ENCODE measurements at places on chromosomes 16 and 17.
A peak's percentile ranks its signal among the peaks of the same experiment; 100 is the strongest.

- H3K27ac ChIP-seq = no peak overlapping the region
- no peaks in the 10 kb centered on the region for H3K4me1 ChIP-seq
- no peaks in the 10 kb centered on the region for H3K36me3 ChIP-seq
- no peak for DNase-seq
- no peaks in the 10 kb centered on the region for H3K27me3 ChIP-seq
Observed at GRCh38 chr16:74738113-74738541, 36.5 kb downstream of the FA2H start.

DNA sequence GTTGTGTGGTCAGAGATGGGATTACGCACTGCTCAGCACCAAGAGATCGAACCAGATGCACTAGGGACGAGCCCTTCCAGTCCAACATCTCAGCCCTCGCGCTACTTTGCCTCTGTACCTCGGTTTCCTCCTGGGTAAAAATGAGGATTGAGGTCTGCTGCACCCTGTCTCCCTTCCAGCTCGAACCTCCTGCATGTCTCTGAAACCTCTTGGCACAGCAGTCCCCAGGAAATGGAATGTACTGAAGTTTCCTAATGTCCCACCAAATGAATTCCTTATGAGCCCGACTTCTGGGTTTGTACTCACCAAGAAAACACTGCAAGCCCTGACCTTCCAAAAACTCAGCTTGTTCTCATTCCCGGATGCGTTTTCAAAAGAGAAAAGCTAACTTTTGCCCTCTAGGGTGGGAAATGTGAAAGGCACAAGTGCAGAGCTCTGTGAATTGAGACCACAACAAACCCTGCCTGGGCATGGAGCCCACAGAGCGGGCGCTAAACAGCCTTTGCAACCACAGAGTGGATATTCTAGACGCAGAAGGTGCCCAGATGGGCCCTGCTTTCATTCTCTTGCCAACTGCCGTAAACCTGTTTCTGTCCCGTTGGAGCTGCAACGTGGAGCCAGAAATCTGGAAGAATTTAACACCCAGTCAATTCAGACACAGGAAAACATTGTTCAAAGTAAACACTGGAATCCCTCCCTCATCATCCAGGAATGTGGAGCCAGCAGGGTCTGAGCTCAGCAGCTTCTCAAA lies 10.3 kb downstream of the CDRT4 start:
- peak overlapping the region; percentile 76 for H3K27ac ChIP-seq
- peak; percentile 79 for DNase-seq
- peaks cover 19% of the 10 kb centered on the region for H3K4me1 ChIP-seq
- H3K36me3 ChIP-seq = no peaks in the 10 kb centered on the region
- peak overlapping the region; percentile 46 for H3K4me3 ChIP-seq
- no peaks in the 10 kb centered on the region for H3K27me3 ChIP-seq

GRCh38 chr17:76075364-76076145 lies 974 bp downstream of the GALR2 start:
- peaks cover 31% of the 10 kb centered on the region for H3K27me3 ChIP-seq
- H3K36me3 ChIP-seq = no peaks in the 10 kb centered on the region
- H3K4me1 ChIP-seq = peaks cover 16% of the 10 kb centered on the region
- no peak overlapping the region for H3K27ac ChIP-seq
- no peak overlapping the region for H3K4me3 ChIP-seq
- DNase-seq = no peak

GRCh38 chr16:71328151-71328550 lies 30.4 kb upstream of the CALB2 start:
- no peaks in the 10 kb centered on the region for H3K27me3 ChIP-seq
- H3K4me3 ChIP-seq = no peak overlapping the region
- no peaks in the 10 kb centered on the region for H3K4me1 ChIP-seq
- H3K27ac ChIP-seq = no peak overlapping the region
- H3K36me3 ChIP-seq = no peaks in the 10 kb centered on the region
- no peak for DNase-seq

DNA sequence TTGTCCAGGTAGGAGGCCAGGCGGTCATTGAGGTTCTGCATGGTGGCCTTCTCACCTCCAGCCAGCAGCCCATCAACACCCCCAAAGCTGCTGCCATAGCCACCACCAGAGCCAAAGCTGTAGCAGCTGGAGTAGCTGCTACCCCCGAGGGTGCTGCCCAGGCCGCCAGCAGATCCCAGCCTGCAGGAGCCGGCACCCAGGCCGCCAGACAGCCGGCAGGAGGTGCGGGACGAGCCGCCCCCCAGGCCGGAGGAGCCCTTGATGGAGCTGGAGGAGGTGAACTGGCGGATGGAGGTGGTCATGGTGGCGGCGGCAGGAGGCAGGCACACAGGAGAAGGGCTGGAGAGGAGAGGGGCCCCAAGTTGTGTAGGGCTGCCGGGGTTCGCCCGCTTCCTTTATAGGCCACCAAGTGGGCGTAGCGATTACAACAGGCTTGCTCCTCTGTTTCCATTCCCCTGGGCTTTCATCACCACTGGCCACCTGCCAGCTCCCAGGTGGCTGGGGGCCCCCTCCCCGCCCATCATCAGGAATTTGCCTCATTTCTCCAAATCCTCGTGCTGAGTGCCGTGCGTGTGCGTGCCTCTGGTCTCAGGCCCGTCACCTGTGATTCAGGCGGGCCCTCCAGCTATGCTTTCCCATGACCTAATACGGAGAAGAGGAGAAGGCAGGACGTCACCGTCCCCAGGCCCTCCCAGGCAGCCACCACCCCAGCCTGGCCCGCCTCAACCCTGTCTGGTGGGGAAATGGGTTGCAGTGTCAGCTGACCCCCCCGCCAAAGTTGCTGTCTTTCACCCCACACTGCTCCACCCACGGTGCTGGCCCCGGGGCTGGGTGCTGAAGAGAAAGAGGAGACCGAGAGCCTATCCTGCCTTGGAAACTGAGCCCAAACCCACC lies at the start of gene KRT17:
Gene KRT17, minus strand, starts transcription at position 368 of the 894 bp plus-strand sequence. Its CDS starts 66 bp downstream, at position 302.
- H3K4me1 ChIP-seq = no peaks in the 10 kb centered on the region
- peak within 1 kb of the TSS; percentile 41 for H3K27ac ChIP-seq
- no peaks in the 10 kb centered on the region for H3K27me3 ChIP-seq
- H3K36me3 ChIP-seq = no peaks in the 10 kb centered on the region
- DNase-seq = no peak

DNA sequence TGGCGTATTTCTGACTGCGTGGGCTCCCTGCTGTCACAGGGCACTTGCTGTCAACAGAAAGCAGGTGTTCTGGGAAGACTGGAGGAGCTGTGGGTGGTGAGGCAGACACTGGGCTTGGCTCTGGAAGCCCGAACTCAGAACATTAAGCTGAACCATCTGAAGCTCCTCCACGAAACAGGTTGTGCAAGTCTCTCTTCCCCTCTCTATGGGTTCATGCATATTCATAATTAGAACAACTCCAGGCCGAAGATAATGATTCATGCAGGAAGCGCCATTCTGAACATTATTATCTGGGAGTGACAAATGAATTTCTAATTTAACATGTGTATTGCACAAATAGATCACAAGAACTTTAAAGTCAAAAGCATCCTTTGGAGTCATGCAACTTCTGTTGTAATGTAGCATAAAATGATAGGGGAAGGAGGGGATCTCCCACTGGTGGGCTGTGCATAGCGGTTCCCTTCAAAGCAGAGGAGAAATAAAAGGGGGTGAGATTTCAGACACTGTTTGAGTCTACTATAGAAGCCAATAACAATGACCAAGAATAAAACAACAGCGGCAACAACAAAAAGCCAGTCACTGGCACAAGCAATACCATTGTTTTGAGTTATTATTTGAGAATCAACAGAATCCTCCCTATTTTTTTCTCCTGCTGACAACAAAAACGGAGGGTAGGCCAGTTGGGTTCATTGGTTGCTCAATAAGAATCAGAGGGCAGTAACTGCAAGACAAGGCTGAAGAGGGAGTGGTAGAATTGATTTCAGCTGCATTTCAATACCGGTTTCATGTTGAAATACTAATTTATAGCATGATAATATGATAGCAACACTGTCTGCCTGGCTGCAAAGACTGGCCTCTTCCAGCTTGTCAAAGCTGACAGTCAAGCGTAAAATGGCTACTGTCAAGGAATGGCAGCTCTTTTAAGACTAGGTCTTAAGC lies 407.3 kb downstream of the XYLT1 start:
- no peaks in the 10 kb centered on the region for H3K36me3 ChIP-seq
- H3K4me3 ChIP-seq = no peak overlapping the region
- no peak overlapping the region for H3K27ac ChIP-seq
- H3K27me3 ChIP-seq = no peaks in the 10 kb centered on the region

- H3K4me3 ChIP-seq = no peak overlapping the region
- H3K27ac ChIP-seq = no peak overlapping the region
- H3K36me3 ChIP-seq = no peaks in the 10 kb centered on the region
Observed at GRCh38 chr16:29903590-29903989, 3.3 kb downstream of the ASPHD1 start.

DNA sequence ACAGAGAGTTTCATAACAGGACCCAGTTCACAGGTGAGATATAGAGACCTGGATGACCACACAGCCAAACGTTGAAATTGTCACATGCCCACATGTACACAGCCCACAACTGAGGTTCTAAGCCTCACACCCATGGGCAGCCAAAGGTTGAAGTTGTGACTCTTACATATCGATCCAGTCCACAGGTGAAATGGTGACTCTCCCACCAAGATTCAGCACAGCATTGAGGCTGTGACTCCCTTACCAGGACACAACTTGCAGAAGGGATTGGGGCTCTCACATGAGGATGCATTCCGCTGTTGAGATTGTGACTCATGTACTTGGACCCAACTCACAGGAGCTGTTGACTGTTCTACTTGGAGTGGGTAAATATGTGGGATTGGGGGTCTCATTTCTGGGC lies 1836.4 kb downstream of the TP53TG3F start:
- no peaks in the 10 kb centered on the region for H3K27me3 ChIP-seq
- no peaks in the 10 kb centered on the region for H3K36me3 ChIP-seq
- no peaks in the 10 kb centered on the region for H3K4me1 ChIP-seq
- no peak overlapping the region for H3K27ac ChIP-seq
- DNase-seq = no peak

DNA sequence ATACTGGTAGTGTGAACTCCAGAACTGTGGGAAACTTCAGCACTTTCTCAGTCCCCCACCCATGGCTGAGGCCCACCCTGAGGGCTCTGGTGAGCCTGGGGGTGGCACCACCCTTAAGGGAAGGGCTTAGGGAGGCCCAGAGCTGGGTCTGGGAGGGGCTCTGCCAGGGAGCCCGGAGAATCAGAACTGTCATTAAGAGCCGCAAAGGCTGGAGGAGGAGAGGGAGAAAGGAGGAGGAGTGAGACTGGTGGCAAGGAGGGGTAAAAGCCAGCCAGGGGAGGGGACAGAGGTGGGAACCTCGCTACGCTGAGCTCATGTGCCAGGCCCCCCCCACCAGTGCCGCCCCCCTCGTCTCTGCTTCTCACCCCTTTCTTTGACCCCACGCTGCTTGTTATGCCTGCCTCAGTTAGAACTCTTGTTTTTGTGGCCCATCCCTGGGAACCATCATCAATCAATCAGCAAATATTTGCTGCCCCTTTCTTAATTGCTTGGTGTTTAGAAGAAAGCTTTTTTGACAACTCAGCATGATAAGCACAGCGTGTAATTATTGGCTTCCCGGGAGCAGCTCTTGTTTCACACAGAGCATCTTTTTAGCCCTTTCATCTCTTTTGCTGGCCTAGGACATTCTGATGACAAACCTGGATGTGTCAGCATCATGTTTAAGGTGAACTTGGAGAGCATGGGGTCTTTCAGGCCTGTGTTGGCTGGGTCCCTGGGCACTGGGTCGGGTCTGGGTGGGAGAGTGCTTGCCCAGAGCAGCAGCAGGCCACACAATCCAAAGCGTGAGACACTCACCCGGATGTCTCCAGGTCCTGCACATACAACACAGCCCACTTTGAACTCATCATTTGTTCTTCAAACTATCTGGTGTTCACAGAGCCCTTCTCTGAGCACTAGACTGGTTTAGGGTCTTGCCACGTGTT lies 77.7 kb downstream of the NETO2 start:
- no peaks in the 10 kb centered on the region for H3K27me3 ChIP-seq
- no peak overlapping the region for H3K4me3 ChIP-seq
- H3K27ac ChIP-seq = no peak overlapping the region
- DNase-seq = no peak
- no peaks in the 10 kb centered on the region for H3K36me3 ChIP-seq

GRCh38 chr16:84689111-84689510 lies 10.7 kb upstream of the USP10 start:
- H3K4me3 ChIP-seq = no peak overlapping the region
- DNase-seq = no peak
- no peak overlapping the region for H3K27ac ChIP-seq
- no peaks in the 10 kb centered on the region for H3K27me3 ChIP-seq
- H3K36me3 ChIP-seq = no peaks in the 10 kb centered on the region
- no peaks in the 10 kb centered on the region for H3K4me1 ChIP-seq

DNA sequence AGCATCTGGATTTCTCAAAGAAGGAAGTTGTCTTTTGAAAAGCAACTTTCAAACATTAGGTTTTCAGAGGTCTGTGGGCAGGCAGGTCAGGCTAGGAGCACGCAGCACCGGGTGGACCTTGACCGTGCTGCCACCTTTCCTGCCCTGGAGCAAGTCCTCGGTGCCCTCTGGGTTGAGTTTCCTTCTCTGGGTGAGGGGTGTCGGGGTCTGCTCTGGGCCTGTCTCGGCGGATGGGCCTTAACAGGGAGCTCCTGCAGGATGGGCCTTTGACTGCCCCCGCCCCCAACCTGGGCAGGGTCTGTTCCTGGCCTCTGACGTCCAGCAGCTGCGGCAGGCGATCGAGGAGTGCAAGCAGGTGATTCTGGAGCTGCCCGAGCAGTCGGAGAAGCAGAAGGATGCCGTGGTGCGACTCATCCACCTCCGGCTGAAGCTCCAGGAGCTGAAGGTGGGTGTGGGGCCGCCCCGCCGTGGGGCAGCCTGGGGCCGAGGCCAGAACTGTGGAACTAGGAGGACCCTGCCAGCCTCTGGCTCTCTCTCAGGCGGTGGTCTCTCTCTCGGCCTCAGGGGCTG lies 8.7 kb downstream of the DEF8 start:
- H3K4me3 ChIP-seq = no peak overlapping the region
- H3K36me3 ChIP-seq = peaks cover 56% of the 10 kb centered on the region
- no peak for DNase-seq
- no peak overlapping the region for H3K27ac ChIP-seq

DNA sequence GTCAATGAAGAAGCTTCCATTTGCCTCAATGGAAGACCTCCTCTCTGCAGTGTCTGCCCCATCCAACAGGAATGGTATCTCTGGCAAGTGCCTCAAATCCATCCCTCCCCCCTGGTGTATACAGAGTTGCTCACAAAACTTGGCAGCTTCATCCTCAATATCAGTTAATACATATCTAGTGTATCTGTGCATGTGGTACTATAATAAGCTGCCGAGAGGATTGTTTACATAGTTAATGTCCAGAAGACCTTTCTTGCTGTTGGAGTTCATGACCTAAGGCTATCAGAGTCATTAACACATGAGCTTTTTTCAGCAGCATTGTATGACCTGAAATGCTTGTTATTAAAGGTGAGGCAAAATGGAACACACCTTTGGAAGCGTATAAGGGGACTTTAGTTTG lies 14.0 kb upstream of the RASL10B start:
- no peaks in the 10 kb centered on the region for H3K27me3 ChIP-seq
- H3K4me1 ChIP-seq = peaks cover 42% of the 10 kb centered on the region
- peak overlapping the region; percentile 85 for H3K27ac ChIP-seq
- H3K4me3 ChIP-seq = peak overlapping the region; percentile 17

- H3K4me1 ChIP-seq = no peaks in the 10 kb centered on the region
- H3K27ac ChIP-seq = no peak overlapping the region
- no peak for DNase-seq
- H3K4me3 ChIP-seq = no peak overlapping the region
- H3K36me3 ChIP-seq = no peaks in the 10 kb centered on the region
- no peaks in the 10 kb centered on the region for H3K27me3 ChIP-seq
Observed at GRCh38 chr17:9959377-9959981, 54.4 kb upstream of the RCVRN start.
